ENCODE measurements at places on chromosomes 1 and 21. TPM values are rescaled to one million over a fixed set of nuclear protein-coding genes. Genes with fewer than 3 reads are reported as not detected.

DNA sequence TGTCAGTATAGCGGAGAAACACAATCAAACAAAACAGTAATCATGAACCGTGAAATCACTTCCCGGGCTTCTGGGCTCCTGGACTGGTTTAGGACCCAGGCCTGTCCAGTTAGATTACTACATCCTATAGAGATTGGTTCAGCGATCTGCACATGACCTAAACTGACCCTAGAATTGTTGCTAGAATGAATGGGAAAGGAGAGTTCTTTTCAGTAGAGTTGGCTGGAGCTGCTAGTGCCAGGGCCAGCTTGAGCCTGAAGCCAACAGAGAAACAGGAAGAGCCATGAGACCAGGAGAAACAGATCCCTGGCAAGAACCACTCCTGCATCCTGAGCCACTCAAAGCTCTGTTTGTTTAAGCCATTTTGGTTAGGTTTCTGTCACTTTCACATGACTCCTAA lies 474.3 kb upstream of the C1orf87 start:
- DNase-seq: no peak

Gene C2CD4D
- 0.55 TPM for total RNA-seq

DNA sequence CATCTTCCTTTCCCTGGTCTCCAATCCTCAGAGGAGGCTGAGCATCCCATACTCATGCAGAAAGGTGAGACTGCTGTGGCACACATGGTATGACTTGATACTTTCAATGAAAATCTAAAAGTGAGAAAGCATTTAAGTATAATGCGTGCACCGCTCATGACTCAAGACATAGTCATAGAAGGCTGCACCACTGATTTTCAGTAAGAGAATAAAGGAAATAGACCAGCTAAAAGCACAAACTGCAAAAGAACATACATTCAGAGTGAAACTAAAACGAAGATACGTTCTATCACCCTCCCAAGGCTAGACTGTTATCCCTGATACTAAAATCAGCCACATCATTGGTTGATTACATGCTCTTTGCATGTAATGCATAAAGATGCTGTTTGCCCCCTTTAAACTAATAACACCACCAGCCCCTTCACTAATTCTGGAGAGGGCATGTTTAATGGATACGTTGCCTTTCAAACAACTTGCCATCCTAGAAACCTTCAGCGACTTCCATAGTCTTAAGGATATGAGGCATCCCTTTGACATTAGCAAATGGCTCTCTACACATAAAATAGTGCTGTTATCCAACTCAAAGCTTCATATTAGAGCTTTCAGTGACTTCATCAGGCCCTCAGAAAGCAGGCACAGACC lies 2.1 kb downstream of the PLD5 start:
- no peak for DNase-seq

DNA sequence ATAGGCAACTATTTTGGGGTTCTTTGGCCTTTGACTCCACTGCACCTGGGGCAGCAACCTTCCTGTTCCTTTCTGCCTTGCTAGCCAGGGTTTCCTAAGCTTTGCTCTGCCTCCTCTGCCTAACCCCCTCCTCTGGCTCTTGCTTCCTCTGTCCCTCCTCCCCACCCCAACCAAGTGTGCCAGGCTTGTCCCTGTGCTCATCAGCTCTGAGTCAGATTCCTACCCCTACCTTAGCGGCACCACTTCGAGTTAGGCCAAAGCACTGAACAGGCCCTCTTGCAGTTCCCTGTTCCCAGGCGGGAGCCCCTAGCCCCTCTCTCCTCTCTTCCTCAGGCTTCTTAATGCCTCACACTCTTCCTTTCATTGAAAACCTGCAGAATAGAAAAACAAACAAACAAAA lies 74.8 kb upstream of the HAO2 start:
- DNase-seq: no peak

- DNase-seq: no peak
Observed at GRCh38 chr1:200962631-200963030, 60.9 kb downstream of the KIF21B start.

DNA sequence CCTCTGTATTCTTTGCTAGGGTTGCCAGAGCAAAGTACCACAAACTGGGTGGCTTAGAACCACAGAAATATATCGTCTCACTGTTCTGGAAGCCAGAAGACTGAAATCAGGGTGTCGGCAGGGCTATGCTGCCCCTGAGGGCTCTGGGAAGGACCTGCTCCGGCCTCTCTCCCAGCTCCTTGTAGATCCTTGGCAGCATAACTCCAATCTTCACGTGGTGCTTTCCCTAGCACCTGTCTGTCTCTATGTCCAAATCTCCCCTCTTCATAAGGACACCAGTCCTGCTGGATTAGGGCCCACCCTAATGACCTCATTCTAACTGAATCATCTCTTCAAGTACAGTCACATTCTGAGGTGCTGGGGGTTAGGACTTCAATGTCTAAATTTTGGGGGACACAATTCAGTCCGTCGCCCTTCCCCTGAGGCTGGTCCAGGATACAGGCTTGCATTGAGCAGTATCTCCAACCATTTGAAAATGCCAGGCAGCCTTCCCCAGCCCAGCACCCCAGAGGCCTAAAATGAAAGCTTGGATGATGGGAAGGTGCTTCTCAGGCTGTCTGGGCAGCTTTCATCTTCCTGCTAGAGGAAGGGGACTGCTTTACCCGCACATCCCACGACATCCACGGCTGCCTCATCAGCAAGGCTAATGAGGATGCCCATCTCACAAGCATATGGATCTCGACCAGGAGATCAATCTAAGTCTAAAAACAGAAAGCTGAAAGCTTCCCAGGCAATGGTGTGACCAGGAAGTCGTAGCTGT lies 24.7 kb downstream of the TRIM67 start:
- no peak for DNase-seq

Gene TCHHL1
- not detected for total RNA-seq

- no peak for DNase-seq
Observed at GRCh38 chr1:8415526-8416278, 97.8 kb downstream of the SLC45A1 start.

Gene FCMR
- total RNA-seq: 6.7 TPM

DNA sequence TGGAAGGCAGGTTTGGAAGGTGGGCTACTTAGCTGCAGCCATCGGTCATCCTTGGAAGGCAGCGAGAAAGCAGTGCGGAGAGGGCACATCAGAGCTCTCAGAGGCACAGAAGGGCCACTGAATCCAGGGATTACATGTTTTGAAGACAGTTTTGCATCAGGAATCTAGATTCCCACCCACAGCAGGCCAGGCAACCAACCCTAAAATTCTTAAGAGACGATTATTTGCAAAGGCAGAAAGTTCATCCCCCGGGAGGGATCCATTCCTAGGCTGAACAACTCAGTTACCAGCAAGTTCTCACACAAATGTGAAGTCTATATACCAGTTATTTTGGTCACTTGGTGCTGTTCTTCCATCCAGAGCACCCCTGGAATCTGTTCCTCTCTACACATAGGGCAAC lies 457.3 kb upstream of the VAMP3 start:
- no peak for DNase-seq

DNA sequence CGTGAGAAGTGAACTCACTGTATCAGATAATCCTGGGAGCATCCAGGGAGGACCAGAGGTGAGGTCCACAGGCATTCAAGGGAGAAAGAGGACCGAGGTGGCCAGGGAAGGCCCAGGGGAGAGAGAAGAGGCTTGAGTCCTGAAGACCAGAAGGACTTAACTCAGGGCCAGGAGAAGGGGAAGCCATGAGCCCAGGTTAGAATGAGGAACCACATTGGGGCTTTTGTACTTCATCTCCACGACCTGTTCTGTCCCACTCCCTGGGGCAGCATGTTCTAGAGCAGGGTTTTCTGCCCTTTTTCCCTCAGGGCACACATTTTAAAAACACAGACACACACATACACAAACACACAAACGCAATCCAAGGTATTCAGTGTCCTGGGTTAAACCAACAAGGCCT lies 8.4 kb downstream of the LGR6 start:
- DNase-seq: no peak

DNA sequence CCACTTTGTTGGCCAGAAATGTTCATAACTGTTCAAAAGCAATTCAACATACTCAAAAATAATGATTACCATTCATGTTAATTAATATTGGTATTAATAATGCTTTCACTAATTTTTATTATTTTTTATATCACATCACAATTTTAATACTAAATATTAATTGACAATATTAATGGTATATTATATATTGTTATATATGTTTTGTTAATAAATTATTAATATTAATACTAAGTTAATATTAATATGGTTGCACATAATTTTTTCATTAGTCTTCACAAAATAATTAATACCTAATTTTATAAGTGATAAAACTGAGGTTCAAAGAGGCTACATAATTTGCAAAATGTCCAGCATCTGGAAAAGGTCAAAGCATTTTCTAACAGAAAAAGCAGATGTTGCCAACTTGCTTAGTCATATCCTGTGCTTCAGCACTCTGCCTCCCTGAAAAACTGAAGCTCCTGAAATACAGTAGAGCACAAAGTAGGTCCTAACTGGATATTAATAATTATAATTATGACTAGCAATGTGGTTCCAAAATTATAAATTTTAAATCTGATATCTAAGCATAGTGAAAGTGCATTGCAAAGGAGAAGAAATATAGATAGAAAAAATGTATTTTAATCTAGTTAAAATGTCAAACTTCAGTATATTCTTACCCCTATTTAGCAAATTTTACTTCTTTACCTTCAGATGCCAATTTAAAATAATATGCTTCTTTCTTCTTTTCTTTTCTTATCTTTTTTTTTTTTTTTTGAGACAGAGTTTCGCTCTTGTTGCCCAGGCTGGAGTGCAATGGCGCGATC lies 123.2 kb upstream of the TNFSF4 start:
- DNase-seq: no peak

Gene DENND2C
- 3.2 TPM for total RNA-seq

- no peak for DNase-seq
Observed at GRCh38 chr1:43591181-43591580, 58.8 kb upstream of the KDM4A start.

DNA sequence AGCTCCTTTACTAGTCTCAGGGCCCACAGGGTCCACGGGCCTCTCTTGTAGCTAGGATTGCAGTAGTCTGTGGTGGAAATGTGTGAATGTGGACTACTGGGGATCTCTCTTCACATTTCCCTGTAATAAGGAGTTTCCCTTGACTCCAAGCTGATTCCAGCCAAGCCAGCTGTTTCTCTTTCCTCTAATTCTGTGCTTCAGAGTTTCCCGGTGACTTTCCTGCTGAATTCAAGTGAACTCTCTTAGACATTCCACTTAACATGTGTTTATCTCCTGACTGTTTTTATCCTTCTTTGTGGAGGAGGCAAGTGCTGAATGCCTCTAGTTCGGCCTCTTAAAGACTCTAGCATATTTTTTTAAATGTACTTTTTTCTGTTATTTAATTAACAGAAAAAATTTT lies 354.0 kb upstream of the RGS18 start:
- DNase-seq: no peak

Gene UTS2
- total RNA-seq: 0.58 TPM

GRCh38 chr1:54994355-54994990 lies 4.3 kb upstream of the BSND start:
- DNase-seq: no peak

DNA sequence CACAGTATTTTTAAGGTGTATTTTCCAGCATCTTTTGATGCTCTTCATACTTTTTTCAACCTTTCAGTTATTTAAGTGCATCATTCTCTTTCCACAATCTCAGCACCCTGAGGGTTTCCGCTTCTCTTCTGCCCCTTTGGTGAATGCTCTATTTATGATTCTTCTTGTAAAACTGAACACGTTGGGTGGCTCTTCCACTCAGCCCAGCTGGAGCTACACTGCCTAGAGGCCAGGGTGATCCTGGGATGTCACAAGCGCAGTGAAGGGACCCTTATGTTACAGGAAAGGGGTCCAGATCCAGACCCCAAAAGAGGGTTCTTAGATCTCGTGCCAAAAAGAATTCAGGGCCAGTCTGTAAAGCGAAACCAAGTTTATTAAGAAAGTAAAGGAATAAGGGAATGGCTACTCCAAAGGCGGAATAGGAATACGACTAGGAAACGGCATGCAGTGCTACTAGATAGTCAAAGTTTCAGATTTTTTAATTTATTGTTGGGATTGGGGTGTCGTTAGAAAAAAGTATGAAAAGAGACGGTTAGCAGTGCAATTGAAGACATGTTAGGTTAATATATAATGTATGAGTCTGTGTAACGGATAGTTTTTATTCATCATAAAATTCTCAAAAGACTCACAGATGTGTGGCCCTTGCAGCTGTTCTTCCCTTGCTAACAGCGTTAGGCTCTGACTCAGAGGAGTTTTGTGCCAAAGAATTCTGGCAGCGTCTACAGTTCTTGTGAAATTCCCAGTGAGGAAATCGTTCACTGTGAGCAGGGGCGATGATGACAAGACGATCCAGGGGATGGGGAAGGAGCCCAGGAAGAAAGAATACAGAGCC lies 14.4 kb upstream of the ERVH48-1 start:
- peak; percentile 95 for DNase-seq

- DNase-seq: no peak
Observed at GRCh38 chr1:178077917-178078316, 16.0 kb upstream of the RASAL2 start.

Gene NUP210L
- 0.26 TPM for total RNA-seq

Gene PTCH2
- total RNA-seq: 1.1 TPM
